Kidney capillary endothelial cell (primary cell): ENCODE measurements at places on chromosomes 2 and 18.

GRCh38 chr2:226491112-226491511 is 308.5 kb downstream of the IRS1 start:
- no peak for DNase-seq

GRCh38 chr18:23682472-23682871 is 6.8 kb upstream of the LAMA3 start:
- DNase-seq = no peak

DNA sequence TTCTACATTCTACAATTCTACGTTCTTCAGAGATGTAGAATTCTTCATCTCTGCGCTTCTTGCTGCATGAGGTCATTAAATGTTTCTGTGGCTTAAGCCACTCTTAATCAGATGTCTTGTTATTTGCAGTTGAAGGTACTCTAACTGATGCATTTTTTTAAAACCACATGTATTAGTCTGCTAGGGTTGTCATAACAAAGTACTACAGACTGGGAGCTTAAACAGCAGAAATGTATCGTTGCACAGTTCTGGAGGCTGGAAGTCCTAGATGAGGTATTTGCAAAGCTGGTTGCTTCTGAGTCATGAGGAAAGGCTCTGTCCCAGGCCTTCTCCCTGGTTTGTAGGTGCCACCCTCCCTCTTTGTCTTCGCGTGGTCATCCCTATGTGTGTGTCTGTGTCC is 176.3 kb upstream of the GLI2 start:
- no peak for DNase-seq

DNA sequence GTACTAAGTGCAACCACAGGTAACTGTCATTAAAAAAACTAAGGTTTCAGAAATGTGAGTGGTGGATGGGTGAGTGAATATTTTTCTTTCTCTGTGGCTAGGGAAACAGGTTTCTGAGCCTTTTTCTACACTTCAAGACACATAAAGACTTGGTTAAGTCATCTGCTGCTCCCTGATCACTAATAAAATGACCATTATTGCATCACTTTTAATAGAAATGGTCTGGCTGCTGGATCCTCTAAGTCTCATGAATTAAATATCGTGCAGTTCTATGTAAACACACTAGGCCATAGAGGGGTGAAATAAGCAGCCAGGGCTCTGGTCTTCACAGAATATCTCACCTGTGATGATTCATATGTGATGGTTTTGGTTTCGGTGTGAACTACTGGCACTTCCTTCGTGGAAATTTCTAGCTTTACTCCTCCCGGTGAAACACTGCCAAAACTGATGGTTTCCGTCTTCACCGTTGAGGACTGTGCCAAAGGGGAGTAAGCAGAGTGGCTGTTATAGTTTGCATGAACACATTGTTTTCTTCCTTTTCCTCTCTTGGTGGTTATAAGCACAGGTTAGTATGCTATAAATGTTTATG is 100.4 kb upstream of the ZBTB14 start:
- DNase-seq = no peak
